ENCODE measurements at places on chromosomes 11 and 22.

GRCh38 chr11:70159627-70160570 is 43.2 kb upstream of the FADD start:
- no peak for DNase-seq

GRCh38 chr11:123880912-123881311 is 4.6 kb downstream of the TMEM225 start:
- DNase-seq, result no peak

GRCh38 chr22:20442485-20443284 is 5.1 kb upstream of the SCARF2 start:
- no peak for DNase-seq

GRCh38 chr11:121389651-121390050 is 62.5 kb upstream of the SORL1 start:
- DNase-seq, result peak; percentile 68

- no peak for DNase-seq
Observed at GRCh38 chr22:24327832-24328231, 57.2 kb downstream of the SPECC1L start.

GRCh38 chr11:74276581-74276980 is 34.9 kb downstream of the P4HA3 start:
- no peak for DNase-seq

- no peak for DNase-seq
Observed at GRCh38 chr11:69704508-69705253, 859 bp upstream of the FGF19 start.

DNA sequence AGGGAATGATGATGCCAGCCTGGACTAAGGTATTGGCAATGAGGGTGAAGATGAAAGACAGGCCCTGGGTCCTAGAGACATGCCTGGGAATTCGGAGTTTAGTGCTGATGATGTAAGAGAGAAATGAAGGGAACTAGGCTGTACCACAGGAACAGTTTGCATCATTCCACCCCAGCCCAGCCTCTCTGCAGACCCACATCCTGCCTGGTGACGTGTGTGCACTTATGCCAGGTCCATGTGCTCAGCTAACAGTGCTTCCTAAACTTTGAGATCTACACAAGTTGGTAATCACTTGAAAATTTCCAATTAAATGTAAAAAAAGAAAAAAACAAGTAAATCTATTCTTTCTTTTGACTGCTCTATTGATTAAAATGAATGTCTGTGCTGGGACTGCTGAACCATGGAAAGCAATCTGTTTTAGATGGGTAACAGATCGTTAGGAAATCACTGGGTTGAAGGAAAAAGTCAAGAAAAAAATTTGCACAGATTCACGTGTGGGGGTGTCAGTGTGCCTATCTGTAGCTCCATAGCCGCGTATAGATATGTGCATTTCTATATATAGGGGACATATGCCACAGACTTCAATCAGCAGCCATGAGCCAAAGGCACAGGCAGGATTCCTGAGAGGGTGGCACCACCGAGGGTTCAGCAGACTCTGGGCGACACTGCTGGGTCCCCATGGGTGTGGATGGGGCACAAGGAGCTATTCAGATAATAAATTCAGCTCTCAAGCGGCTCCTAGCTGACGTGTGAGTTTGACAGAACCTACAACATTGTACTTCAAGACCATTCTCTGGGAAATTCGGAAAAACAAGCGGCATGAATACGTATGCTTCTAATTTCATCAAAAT is 131.1 kb upstream of the OPCML start:
- DNase-seq, result no peak

DNA sequence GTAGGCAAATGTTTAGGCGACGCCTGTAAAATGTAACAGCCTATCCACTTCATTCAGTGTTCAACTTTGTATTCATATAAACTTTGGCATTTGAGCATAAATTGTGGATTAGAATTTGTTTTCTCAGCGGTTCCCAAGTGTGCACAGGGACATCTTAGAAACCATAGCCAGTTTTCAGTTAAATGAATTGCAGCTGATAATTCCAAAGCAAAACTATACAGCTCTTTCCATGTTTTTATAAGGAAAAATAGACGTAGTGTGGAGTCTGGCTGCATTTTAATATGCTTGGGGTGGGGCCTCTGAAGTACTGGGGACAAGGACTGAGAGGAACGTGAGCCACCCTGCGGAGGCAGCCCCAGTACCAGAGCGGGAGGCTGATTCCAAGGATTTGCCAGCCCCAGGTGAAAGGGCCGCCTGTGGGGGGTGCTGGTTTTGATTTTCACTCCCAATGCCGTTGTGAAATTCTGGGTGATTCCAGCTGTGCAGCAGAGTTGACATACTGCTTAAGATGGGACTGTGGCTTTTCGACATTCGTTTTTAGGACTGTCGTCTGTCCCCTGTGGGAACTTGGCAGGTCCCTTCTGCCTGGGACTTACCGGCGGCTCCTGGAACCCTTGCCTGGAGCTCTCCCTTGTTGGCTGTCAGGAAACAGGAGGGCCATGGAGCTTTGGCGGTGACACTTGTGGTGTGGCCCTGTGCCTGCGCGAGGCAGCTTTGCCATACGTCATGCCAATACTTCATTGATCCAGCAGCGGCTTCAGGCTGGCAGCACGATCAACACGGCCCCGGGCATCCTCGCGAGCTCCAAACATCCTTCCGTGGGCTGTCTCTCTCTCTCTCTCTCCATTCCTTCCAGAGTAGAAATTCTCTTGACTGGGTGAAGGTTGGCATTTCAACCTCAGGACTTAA is 370.9 kb downstream of the TBC1D22A start:
- peak; percentile 52 for DNase-seq

GRCh38 chr11:72012897-72013721 is 14.4 kb downstream of the IL18BP start:
- peak; percentile 87 for DNase-seq

GRCh38 chr11:88692306-88693086 is 355.0 kb upstream of the CTSC start:
- DNase-seq, result no peak

- DNase-seq, result no peak
Observed at GRCh38 chr11:64165481-64165841, 452 bp downstream of the MACROD1 start.

- no peak for DNase-seq
Observed at GRCh38 chr11:123448823-123449222, 18.8 kb downstream of the GRAMD1B start.

GRCh38 chr11:87957961-87958360 is 217.3 kb downstream of the RAB38 start:
- DNase-seq, result no peak

GRCh38 chr11:19828382-19829108 is 115.9 kb downstream of the NAV2 start:
- no peak for DNase-seq

DNA sequence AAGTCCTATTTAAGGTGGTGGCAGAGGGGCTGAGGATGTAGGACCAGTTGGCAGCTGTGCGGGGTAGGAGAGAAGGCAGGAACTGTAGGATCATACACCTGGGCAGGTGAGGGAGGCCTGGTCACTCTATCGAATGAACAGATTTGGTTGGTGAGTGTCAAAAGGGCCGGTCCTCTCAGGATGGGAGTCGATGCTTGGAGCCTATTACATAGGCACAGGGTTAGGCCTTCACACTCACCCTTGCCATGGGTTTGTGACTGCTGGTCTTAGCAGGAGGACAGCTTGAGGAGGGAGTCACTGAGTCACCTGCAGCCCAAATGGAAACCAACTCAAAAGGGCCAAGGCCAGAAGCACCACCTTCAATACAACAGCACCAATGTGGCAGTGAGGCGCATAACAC is 80.2 kb upstream of the NARS2 start:
- no peak for DNase-seq

GRCh38 chr11:125285844-125286243 is 121.3 kb downstream of the PKNOX2 start:
- no peak for DNase-seq

- DNase-seq, result no peak
Observed at GRCh38 chr11:5847711-5848110, 6.0 kb upstream of the OR52E6 start.

DNA sequence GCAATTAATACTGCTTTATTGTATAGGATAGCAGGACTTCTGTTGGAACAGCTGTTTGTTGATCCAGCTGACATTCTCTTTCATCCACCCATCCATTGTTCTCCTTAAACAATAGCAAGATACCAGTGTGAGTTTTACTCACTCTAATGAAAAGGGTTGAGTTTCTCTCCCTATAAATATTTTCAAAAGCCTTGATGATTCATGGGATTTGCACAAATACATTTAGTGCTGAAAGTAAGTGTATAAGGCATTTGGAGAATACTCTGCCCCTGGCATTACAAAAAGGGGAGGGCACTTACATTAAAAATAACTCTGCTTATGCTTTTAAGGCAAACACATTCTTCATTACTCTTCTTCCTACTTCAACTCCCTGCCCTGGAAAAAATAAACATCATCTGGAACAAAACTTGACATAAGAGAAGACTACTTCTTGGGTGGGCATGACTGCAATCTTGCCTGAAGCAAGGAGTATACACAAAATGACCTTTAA is 634.9 kb downstream of the METTL15 start:
- no peak for DNase-seq
